ENCODE measurements at places on chromosomes 1 and 21.

DNA sequence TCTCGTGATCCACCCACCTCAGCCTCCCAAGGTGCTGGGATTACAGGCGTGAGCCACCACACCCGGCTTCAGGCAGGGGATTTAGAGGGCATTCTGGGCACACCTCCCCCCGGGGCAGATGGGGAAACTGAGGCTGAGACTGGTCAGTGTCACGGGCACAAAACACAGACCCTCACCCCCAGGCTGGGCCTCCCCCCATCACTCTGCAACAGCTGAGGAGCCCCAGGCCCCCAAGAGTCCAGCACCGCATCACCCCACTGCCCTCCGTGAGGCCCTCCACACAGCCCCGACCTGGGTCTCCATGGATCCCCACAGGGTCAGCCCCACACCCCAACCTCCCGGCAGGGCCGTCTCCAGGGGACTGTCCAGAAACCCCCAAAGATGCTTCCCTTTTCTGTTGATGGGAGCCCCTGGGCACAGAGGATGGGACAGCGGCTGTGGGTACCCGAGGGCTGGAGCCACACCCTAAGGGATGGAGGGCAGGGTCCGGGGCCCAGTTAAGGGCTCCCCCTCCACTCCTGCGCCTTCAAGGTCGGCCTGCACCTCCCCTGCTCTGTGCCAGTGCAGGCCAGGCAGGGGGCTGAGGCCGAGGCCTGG lies 11.0 kb downstream of the TNFRSF14 start:
- DNase-seq, result no peak
- no peaks in the 10 kb centered on the region for H3K36me3 ChIP-seq
- H3K27me3 ChIP-seq, result no peaks in the 10 kb centered on the region
- no peak overlapping the region for H3K4me3 ChIP-seq
- H3K4me1 ChIP-seq, result no peaks in the 10 kb centered on the region

DNA sequence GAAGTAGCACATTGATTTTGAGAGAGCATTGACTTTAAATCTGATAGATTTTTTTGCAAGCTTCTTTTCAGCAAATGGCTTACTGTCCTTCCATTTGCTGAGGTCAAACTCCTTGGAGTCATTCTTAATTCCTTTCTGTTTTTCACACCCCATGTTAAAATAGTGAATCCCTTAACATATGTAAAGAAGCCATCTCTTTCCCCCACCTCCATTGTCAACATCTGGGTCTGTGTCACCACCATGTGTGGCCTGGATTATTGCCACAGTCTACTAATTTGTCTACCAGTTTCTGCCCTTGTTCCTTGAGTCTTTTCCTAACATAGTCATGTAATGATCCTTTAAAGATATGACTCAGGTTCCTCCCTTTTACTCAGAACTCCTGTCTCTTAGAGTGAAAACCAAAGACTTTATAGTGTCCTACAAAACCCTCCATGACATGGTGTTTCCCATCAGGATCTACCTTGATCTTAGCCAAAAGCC lies 104.7 kb downstream of the ST6GALNAC3 start:
- H3K27me3 ChIP-seq, result no peaks in the 10 kb centered on the region
- H3K36me3 ChIP-seq, result peaks cover 5% of the 10 kb centered on the region
- H3K4me3 ChIP-seq, result no peak overlapping the region
- H3K27ac ChIP-seq, result no peak overlapping the region
- no peaks in the 10 kb centered on the region for H3K4me1 ChIP-seq

- peaks cover 5% of the 10 kb centered on the region for H3K4me1 ChIP-seq
- peak within 1 kb of the TSS; percentile 84 for H3K4me3 ChIP-seq
- no peak for DNase-seq
- H3K36me3 ChIP-seq, result no peaks in the 10 kb centered on the region
These were observed at the start of gene CTNNBIP1 for GRCh38 chr1:9910076-9910422. CTNNBIP1 (minus strand) TSS chr1:9910269; CDS start chr1:9872064, 38,205 bp downstream.

DNA sequence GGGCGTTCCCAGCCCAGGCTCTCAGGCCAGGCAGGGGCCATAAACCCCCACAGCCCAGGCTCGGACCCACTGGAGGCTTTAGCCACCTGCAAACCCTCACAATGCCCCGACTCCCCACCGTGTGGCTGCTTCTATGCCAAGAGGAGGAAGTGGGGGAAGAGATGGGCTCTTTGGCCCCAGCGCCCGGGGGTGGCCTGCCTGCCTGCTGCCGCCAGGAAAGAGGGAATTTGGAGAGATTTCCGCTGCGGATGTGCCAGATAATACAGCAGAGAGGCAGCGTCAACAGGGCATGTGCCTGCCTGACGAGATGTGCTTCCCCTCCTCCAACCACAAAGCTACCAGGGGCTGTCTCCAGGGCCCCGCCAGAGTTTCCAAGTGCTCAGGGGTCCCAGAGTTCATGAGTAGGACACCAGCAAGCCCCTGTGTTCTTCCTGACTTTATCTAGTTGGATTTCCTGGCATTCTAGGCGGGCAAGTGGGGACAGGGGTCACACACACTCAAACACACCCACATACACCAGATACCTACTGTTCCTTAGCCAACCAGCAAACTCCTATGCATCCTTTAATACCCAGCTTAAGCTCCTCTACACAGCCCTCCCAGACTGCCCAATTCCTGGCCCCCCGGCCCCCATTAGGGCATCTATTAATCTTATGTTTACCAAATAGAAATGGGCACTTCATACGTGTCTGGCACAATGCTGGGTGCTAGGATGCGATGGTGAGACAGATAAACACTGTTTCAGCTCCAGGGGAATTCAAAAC lies 14.1 kb downstream of the EPHA2 start:
- no peak overlapping the region for H3K4me3 ChIP-seq
- peaks cover 46% of the 10 kb centered on the region for H3K36me3 ChIP-seq

- peak overlapping the region; percentile 95 for H3K27ac ChIP-seq
- H3K4me3 ChIP-seq, result peak overlapping the region; percentile 83
- DNase-seq, result peak; percentile 35
- H3K27me3 ChIP-seq, result no peaks in the 10 kb centered on the region
These were observed 595 bp upstream of the CAP1 start for GRCh38 chr1:40039757-40040510.

DNA sequence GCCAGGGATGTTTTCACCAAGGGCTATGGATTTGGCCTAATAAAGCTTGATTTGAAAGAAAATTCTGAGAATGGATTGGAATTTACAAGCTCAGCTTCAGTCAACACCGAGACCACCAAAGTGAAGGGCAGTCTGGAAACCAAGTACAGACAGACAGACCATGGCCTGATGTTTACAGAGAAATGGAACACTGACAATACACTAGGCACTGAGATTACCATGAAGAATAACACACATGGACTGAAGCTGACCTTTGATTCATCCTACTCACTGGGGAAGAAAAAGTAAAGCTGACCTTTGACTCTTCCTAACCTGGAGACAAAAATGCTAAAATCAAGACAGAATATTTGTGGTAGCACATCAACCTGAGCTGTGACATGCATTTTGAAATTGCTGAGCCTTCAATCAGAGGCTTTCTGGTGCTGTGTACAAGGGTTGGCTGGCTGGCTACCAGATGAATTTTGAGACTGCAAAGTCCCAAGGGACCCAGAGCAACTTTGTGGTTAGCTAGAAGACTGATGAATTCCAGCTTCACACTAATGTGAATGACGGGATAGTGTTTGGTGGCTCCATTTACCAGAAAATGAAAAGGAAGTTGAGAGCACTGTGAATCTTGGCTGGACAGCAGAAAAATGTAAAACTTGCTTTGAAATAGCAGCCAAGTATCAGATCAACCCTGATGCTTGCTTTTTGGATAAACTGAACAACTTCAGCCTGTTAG lies 190.4 kb upstream of the KCTD3 start:
- DNase-seq, result no peak
- H3K27me3 ChIP-seq, result no peaks in the 10 kb centered on the region
- H3K4me1 ChIP-seq, result no peaks in the 10 kb centered on the region

DNA sequence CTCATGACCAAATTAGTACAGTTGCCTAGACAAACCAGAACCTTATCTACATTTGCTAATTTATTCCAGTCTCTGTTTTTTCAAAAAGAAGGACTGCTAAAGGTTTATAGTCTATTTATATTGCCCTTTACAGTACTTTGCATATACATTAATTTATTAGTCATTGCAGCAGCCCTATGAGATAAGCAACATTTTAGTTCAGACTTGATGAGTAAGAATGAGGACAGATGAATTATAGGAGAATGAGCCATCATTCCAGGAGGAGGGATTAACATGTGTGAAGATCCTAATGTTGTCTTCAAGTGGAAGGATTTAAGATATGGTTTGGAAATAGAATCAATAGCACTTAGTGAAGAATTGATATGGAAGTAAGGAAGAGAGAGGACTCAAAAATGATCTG lies 152.4 kb downstream of the KCTD3 start:
- H3K36me3 ChIP-seq, result no peaks in the 10 kb centered on the region
- H3K27me3 ChIP-seq, result no peaks in the 10 kb centered on the region
- no peak overlapping the region for H3K27ac ChIP-seq
- H3K4me1 ChIP-seq, result no peaks in the 10 kb centered on the region

DNA sequence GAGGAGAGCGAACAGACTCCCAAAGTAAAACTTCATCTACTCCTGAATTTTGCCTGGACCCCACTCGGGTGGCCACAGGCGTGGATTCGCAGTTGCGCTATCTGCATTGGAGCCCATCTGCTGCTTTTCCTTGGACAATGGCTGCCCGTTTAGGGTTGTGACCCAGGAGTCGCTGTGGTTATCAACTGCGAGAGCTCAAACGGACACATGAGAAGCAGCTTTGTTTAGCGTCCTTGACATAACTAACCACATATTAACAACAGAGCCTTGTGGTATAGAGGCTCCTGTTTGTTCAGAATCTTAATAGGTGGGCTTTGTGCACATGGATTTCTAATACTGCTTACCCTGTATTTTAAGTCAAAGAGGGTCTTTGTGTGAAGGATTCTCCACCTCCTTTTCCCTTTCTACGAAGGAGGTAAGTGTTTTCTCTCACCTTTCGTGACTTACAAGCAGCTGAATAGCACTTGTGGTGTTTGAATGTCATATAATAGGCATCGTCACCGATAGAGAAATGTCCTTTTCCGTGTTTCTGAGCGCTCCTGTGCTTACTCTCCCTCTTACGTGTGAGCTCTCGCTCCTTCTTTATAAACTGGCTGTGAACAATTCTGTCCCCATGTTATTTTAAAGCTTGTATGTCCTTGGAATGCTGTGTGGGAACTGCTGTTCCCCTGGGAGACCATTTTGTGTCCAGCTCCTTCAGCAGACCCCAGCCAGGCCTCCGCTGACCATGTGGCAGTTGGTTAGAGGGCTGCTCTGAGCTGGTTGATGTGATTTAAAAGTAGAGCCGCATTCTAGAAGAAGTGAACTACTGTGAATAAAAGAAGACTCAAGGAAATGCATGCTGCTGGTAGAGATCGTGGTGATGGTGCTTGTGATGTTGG lies 441.4 kb downstream of the RPS6KC1 start:
- DNase-seq, result no peak
- H3K27ac ChIP-seq, result no peak overlapping the region
- H3K27me3 ChIP-seq, result no peaks in the 10 kb centered on the region
- H3K36me3 ChIP-seq, result no peaks in the 10 kb centered on the region
- H3K4me1 ChIP-seq, result no peaks in the 10 kb centered on the region

DNA sequence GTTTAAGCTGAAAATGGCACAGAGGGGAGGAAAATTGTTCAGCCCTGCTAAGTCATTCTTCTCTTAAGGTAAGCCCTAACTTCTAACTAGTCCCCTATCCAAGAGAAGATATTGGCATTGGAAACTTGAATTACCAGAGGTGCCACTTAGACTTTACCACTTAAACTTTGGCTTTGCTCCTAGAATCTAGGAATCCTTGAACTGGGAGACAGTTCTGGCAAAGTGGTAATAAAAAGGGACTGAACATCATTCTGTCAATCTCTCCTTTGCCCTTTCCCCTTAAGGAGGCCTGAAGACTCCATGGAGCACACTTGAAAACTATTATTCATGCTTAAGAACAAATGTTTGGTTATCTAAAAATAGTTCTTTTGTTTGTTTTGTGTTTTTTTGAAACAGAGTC lies 8.4 kb downstream of the ATP1A4 start:
- no peak overlapping the region for H3K27ac ChIP-seq
- H3K36me3 ChIP-seq, result no peaks in the 10 kb centered on the region
- no peaks in the 10 kb centered on the region for H3K4me1 ChIP-seq
- no peaks in the 10 kb centered on the region for H3K27me3 ChIP-seq
- DNase-seq, result no peak

Measured in trophoblast cell (in vitro differentiated cells and primary cell).